GM13977 (cell line): ENCODE measurements at places on chromosomes 3 and 15.

- no peak for DNase-seq
Measured at GRCh38 chr3:177162742-177163141, 34.5 kb downstream of the TBL1XR1 start.

DNA sequence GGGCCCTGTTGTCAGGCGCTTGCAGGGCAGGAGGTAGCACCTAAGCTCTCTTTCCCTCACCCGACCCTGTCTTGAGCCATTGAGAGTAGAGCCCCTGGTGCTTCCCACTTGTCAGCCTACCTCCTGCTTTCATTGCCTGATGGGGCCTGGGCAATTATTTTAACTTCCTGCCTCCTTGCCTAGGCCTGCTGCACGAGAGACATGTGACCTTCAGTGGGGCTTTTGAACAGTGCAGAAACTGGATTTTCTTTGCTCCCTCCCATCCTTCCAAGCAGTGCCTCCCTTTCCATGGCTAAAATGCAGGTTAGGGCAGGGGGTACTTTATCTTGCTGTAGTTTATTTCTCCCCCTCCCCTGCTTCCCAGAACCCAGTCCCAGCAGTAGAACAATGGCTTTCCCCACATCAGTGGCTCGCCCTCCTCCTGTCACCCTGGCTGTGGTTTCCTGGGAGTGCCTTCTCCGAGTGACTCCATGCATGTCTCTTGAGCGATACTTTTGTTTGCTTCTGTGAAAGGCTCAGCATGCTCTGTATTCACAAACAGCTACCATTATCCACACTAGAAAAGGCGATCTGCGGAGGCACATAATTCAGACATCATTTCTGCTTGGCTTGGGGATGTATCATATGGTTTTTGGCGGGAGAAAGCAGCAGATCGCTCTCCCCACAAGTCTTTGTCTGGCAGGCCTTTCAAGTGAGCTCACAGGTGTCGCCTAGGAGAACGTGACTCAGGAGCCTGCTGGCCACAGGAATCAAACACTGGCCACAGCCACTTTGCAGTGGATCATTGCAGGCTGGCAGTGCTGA lies 24.1 kb downstream of the PDIA5 start:
- DNase-seq: no peak

GRCh38 chr3:130433306-130433705 lies 83.7 kb upstream of the COL6A6 start:
- no peak for DNase-seq

GRCh38 chr3:128073185-128073725 lies 21.0 kb downstream of the SEC61A1 start:
- no peak for DNase-seq

DNA sequence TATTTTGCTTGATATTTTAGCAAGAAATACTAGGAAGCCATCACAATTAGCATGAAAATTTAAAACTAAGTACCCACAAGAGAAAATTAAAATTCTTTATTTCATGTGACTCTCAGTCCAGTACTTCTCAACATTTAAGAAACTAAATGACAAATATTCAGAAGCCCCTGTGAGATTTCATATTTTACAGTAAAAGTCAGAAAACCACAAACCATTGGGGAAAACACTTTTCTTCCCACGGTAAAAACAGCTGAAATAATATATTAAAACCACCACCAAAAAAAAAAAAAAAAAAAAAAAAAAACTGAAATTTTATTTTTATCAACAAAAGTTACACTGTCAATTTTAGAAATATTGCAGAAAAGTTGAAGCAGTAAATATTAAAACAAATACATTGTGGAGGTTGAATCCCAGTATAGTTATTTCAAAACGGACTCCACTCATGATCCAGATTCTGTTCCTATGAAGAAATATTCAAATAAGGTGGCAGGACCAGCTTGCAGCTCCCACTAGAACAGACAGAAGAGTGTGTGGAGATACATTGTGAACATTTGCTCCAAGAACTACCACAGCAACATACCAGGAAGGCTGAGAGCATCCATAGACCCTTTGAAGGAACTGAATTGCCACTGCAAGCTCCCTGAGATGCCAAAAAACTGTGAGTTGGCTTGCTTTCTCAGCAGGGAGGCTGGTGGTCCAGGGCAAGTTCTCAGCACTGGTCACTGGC lies 308.2 kb downstream of the CTNNB1 start:
- no peak for DNase-seq

- no peak for DNase-seq
Measured at GRCh38 chr3:130533247-130533646, 16.3 kb downstream of the COL6A6 start.

GRCh38 chr3:158470944-158471638 lies 99.9 kb upstream of the MLF1 start:
- no peak for DNase-seq

DNA sequence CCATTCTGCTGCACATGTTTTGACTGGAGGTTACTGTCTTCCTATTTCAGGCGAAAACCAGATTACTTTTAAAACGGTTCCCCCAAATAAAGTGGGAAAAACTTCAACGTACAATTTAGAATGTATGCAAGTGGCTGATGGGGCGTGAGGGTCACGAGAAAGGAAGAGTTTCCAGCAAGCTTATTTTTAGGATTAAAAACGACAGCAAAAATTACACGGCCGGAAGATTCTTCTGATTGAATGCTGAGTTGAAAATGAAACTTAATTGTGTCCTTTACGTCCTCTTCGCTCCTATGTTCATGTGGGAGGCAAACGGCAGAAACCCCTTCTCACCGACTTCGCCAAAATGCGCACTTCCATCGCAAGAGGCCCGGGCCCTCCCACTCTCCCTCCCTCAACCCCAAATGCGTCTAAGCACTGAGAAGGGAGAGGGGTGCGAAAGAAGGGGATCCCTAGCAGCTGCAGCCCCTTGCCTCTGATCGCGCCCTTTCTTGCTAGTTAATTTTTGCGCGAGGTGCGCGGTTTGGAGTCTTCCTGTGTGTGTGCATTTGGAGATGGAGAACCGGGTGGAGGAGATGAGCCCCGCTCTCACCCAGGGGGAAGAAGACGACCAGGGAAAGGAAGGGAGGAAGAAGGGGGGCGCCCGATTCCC lies 656 bp downstream of the CD47 start:
- DNase-seq: peak; percentile 51

DNA sequence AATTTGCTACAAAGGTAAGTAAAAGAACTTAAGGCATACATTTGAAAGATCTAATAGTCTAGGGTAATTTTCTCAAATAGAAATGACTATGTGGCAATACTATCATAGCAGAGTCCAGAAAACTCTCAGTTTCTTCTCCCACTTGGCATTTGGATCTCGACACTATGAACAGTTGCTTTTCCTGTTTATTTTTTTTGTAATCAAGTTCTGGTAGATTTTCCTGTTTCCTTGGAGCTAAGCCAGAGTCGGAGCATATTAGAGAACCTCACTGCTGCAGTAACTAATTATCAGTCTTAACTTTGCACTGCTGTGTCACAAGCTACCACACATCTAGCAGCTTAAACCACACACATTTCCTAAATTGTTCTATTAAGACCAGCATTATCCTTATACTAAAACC lies 44.9 kb upstream of the ZNF385D start:
- no peak for DNase-seq

- DNase-seq: no peak
Measured at GRCh38 chr15:20407553-20407952, 134.0 kb downstream of the GOLGA6L6 start.
